Prostate gland (tissue), 2 donors: ENCODE measurements at places on chromosomes 4 and X. TPM values are rescaled to one million over a fixed set of nuclear protein-coding genes. Genes with fewer than 3 reads are reported as not detected.

The CFP gene
- 0.09 TPM for total RNA-seq

- H3K27ac ChIP-seq = no peak overlapping the region
- no peaks in the 10 kb centered on the region for H3K36me3 ChIP-seq
- peak; percentile 4 for DNase-seq
- H3K27me3 ChIP-seq = no peaks in the 10 kb centered on the region
- no peaks in the 10 kb centered on the region for H3K4me1 ChIP-seq
- no peak overlapping the region for H3K4me3 ChIP-seq
Observed at GRCh38 chrX:20056704-20057103, 60.0 kb downstream of the MAP7D2 start.

The NXT2 gene
- total RNA-seq = 11.0 TPM

- no peak overlapping the region for H3K27ac ChIP-seq
- H3K27me3 ChIP-seq = no peaks in the 10 kb centered on the region
- no peaks in the 10 kb centered on the region for H3K4me1 ChIP-seq
- H3K36me3 ChIP-seq = no peaks in the 10 kb centered on the region
- DNase-seq = no peak
Observed at GRCh38 chr4:54526560-54526959, 131.2 kb upstream of the KIT start.

The RBM46 gene
- 11.9 TPM for total RNA-seq

The STPG2 gene
- total RNA-seq = 1.1 TPM

The CITED1 gene
- 20.1 TPM for total RNA-seq

The CFAP99 gene
- total RNA-seq = 7.4 TPM

GRCh38 chrX:9379697-9380551, 84.9 kb upstream of the TBL1X start:
- no peaks in the 10 kb centered on the region for H3K27me3 ChIP-seq
- H3K4me1 ChIP-seq = no peaks in the 10 kb centered on the region
- H3K27ac ChIP-seq = no peak overlapping the region
